ENCODE measurements at places on chromosomes 5 and 9. TPM values are rescaled to one million over a fixed set of nuclear protein-coding genes. Genes with fewer than 3 reads are reported as not detected.

The OCLN gene
- 87.7 TPM for total RNA-seq

GRCh38 chr5:31551878-31552277 lies 19.8 kb downstream of the C5orf22 start:
- no peak for DNase-seq

DNA sequence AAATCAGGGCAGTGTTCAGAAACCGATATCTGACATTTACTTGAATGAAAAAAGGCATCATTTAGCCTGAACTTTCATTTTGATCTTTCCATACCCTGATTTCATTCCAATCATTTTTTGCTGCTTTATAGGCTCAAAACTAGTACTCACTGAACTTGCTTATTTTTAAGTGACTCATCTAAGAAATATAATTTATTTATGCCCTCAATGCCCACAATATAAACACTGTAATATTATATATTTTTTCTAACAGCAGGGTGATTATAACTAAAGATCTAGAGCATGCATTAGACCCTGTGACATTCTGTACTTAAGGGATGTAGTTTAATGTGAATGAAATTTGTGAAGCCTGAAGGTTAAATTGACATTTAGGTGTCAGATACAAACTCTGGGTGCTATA lies 446.1 kb upstream of the CDH10 start:
- DNase-seq = no peak

- no peak for DNase-seq
These were observed 12.7 kb downstream of the GLIPR2 start for GRCh38 chr9:36149197-36149596.

The ACTBL2 gene
- total RNA-seq = not detected

GRCh38 chr9:105205787-105206495 lies 38.5 kb upstream of the SLC44A1 start:
- DNase-seq = no peak

The CDH9 gene
- total RNA-seq = not detected

GRCh38 chr5:134833340-134834032 lies 12.3 kb upstream of the C5orf24 start:
- no peak for DNase-seq

- peak; percentile 74 for DNase-seq
These were observed 79.6 kb downstream of the ADAMTS2 start for GRCh38 chr5:179265514-179266290.

- DNase-seq = no peak
These were observed 119.6 kb upstream of the IL12B start for GRCh38 chr5:159449925-159450324.

DNA sequence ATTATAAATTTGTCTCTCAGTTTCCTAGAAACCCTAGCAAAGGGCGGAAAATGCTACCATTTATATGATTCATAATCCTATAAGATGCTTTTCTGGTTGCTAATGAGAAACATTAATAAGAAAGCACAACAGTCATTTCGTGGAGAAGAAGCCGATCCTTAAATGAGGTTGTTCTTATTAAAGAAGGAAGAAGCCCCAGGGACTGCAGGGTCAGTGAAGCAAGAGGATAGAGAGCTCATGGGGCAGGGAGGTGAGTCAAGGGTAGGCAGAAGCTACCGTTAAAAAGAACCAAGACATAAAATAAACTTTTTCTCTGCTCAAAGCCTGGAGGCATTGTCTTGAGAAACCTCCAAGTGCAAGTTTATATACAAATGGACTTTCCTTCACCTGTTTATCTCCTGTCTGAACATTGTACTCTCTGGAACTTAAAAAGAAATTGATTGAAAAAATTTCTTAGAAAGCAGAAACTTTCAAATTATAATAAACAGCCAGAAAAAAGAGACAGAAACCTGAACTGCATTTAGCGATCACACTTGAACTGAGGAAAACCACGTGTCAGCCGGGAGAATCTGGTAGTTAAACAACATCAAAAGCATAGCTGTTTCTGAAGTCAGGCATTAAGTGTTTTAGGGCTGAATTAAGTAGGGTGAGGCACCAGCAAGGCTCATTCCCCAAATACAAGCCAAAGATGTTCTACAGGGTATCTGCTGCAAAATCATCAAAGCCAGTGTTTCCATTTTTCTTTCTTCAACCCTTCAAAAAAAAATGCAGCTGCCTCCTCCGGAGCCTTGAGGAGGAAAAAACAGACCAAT lies 21.9 kb downstream of the HTR4 start:
- DNase-seq = no peak

GRCh38 chr5:36637101-36637500 lies 30.7 kb downstream of the SLC1A3 start:
- no peak for DNase-seq

DNA sequence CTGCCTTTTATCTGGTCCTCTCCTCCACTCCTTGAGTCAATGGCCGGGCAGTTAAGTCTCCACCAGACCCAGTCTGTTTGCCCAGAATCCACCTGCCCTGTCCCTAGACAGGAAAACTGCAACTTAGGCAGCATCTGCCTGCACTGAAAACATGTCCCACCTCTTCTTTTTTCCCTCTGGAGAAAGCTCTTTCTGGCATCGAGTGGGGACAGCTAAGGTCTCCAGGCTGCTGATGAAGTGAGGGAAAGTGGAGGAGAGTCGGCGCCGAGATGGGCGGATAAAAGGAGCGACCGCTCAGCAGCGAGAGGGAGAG lies 243 bp upstream of the SHISAL2B start:
- no peak for DNase-seq

- DNase-seq = no peak
These were observed 59.8 kb upstream of the ABCA1 start for GRCh38 chr9:104987743-104988142.

The XRCC4 gene
- 4.4 TPM for total RNA-seq

- no peak for DNase-seq
These were observed 93.0 kb upstream of the NIPAL4 start for GRCh38 chr5:157366741-157367674.

The CDKN2A gene
- 7.0 TPM for total RNA-seq

The EDIL3 gene
- 19.1 TPM for total RNA-seq

The NUTM2G gene
- not detected for total RNA-seq

- no peak for DNase-seq
These were observed 42.6 kb downstream of the HACD4 start for GRCh38 chr9:20988671-20989315.

- DNase-seq = no peak
These were observed 882.7 kb upstream of the ARRDC3 start for GRCh38 chr5:92265804-92266203.

DNA sequence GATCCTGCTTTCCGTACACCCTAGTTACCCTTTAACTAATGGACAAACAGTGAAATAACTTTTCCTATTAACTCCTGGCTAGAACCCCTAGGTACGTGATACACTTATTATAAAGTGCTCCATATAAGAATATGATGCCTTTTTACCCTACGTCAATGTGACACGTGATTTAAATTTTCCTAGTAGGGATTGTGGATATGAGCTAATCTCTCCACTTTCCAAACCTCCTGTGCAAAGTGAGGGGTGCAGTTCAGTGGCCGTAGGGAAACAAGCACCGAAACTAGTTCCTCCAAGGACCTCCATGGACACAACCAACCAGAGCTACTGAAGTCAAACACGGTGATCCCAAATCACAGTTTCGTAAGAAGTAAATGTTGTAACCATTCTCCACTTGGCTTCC lies 19.3 kb downstream of the NFIB start:
- no peak for DNase-seq

GRCh38 chr5:135667673-135668072 lies 88.9 kb upstream of the CXCL14 start:
- no peak for DNase-seq

The KIF24 gene
- total RNA-seq = 3.1 TPM

The PHF24 gene
- 0.10 TPM for total RNA-seq

- peak; percentile 68 for DNase-seq
These were observed 26.9 kb upstream of the EXOC3 start for GRCh38 chr5:415928-416635.

DNA sequence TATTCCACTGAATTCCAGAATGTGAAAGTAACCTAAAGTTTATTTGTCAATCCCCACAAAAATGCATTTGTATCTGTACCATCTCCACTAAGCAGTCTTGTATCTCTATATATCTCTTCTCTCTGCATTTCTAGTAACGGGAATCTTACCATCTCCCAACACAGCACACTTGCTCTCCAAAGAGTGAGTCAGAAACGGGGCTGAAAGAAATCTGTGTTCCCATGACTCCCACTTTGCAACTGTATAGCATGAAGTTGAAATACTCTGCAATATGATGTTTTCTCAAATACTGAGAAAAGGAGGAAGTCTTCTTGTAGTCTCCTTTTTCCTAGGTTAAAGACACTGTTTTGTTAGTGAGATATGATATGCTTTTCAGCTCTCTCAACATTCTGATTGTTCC lies 848.8 kb upstream of the ACO1 start:
- no peak for DNase-seq

The PRLR gene
- total RNA-seq = 1.8 TPM

DNA sequence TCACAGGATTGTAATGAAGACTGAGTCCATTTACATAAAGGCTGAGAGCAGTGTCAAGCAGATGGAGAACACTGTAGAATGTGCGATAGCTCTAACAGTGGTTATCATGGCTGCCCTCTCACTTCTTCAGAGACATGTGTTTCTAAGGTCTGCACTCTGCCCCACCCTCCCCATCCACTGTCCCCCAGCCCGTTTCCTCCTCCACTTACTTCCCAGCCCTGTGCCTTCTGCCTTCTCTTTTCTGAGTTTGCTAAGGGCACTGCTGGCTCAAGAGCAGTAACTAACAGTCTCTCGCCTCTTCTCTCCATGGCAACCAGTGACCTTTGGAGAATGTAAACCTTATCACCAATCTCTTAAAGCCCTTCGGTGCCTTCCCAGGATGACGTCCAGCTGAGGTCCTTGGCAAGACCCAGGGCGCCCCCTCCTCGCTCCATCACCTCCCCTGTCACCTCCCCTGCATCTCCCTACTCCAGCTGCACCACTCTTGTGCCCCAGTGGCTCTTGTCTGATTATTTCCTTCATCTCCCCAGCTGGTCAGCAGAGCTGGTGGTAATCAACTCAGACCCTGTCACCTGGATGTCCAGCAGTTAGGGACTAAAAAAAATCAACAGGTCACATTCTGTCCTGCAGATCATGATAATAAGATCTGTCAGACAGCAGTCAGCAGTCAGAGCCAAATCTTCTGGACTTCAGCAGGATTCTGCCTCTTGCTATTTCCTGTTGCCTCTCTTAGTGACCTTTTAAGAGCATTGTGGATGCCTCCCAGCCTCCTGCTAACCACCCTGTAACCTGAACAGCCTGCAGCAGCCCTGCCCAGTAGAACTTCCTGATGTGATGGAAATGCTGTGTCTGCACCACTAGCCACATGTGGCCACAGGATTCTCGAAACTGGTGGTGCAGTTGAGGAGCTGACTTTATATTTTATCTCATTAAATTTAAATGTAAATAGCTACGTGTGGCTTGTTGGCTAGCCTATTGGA lies 9.0 kb downstream of the FXN start:
- DNase-seq = no peak

- no peak for DNase-seq
These were observed 132.3 kb downstream of the UNC13B start for GRCh38 chr9:35294066-35294465.

DNA sequence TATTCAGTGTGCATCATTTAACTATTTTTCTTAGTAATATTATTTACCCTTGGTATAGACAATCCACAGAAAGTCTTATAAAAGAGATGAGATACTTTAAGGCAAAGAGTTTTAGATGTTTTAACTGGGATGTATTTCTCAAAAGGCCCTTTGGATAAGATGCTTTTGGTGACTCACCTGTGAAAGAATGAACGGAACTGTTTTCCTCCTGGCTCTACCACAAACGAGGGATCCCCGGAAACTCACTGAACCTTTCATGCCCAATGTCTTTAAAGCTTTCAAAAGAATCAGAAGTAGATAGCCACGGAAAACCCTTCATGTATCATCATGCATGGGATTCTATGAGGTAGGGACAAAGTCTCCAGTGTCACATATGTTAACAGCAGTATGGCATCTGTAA lies 1.6 kb downstream of the ZNF782 start:
- no peak for DNase-seq
